Activated T-helper 17 cell treated with anti-CD3 and anti-CD28 coated beads, Interleukin-2, amount 50 U/mL, for 72 hours (primary cell): ENCODE measurements at places on chromosomes 11 and 22. TPM values are rescaled to one million over a fixed set of nuclear protein-coding genes. Genes with fewer than 3 reads are reported as not detected.

DNA sequence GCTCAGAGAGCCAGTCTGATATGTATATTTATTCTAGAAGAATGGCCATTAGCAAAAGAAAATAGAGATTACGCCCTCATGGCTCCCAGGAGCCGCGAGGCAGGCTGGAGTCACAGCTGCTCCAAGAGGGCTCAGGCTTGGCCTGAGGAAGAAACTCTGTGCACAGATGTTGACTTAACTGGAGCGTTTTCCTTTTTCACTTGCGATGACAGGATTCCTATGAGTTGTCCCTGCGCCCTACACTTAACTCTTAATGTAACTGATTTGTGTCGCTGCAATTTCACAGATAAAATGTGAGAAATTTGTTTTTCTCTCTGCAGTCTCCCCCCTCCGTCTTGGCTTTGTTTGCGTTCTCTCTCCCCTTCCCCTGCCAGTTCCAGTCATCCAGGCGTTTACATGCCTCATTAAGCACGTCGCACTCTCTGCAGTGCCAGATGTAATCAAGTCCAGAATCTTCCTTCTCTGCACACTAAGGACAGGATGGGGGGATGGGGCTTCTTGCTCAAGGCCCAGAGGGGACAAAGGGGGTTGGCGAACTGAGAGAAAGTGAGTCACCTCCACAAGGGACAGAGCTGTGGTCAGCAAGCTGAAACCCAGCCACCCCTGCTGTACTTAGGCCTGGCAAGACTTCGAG, 1060.1 kb downstream of the NTM start:
- H3K4me3 ChIP-seq, result no peak overlapping the region
- H3K27me3 ChIP-seq, result peaks cover 23% of the 10 kb centered on the region
- no peak for ATAC-seq
- H3K36me3 ChIP-seq, result no peaks in the 10 kb centered on the region
- H3K27ac ChIP-seq, result no peak overlapping the region

MS4A14 gene
- total RNA-seq, result not detected

ABCC8 gene
- total RNA-seq, result not detected

DNA sequence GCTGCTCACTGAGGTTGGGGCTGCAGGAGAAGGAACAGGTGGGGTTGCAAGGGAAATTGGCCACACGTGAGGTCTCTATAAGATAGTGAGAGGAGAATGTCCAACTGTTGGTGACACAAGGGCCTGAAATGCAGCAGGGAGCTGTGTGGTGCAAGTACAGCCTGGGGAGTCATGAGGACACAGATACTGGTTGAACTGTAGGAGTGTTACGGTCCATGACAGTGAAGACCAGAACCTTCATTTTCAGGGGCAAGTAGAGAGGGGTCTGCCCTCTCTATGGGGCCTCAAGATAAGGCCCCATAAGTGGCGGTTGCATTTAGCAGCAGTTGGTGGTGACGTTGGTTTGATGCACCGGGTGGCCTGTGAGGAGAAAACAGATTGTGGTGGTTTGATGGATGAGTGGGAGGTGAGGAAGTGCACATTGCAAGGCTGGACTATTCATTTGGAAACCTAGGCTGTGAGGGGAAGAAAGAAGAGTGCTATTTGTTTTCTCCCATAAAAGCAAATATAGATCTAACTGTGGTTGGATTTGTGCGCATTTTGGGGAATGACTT, 39.4 kb downstream of the MICAL2 start:
- H3K4me3 ChIP-seq, result peak overlapping the region; percentile 71
- H3K36me3 ChIP-seq, result peaks cover 20% of the 10 kb centered on the region
- H3K4me1 ChIP-seq, result peaks cover 52% of the 10 kb centered on the region
- ATAC-seq, result peak; percentile 67
- no peaks in the 10 kb centered on the region for H3K27me3 ChIP-seq
- H3K27ac ChIP-seq, result peak overlapping the region; percentile 91

- H3K36me3 ChIP-seq, result no peaks in the 10 kb centered on the region
- H3K27ac ChIP-seq, result no peak overlapping the region
- H3K4me1 ChIP-seq, result peaks cover 5% of the 10 kb centered on the region
Observed at GRCh38 chr11:3609416-3610265, 32.2 kb downstream of the ART5 start.

GRCh38 chr11:74321487-74322188, 10.2 kb upstream of the P4HA3 start:
- H3K4me3 ChIP-seq, result no peak overlapping the region
- H3K27me3 ChIP-seq, result peaks cover 7% of the 10 kb centered on the region
- no peaks in the 10 kb centered on the region for H3K4me1 ChIP-seq
- ATAC-seq, result no peak

CWC15 gene
- 80.3 TPM for total RNA-seq

DNA sequence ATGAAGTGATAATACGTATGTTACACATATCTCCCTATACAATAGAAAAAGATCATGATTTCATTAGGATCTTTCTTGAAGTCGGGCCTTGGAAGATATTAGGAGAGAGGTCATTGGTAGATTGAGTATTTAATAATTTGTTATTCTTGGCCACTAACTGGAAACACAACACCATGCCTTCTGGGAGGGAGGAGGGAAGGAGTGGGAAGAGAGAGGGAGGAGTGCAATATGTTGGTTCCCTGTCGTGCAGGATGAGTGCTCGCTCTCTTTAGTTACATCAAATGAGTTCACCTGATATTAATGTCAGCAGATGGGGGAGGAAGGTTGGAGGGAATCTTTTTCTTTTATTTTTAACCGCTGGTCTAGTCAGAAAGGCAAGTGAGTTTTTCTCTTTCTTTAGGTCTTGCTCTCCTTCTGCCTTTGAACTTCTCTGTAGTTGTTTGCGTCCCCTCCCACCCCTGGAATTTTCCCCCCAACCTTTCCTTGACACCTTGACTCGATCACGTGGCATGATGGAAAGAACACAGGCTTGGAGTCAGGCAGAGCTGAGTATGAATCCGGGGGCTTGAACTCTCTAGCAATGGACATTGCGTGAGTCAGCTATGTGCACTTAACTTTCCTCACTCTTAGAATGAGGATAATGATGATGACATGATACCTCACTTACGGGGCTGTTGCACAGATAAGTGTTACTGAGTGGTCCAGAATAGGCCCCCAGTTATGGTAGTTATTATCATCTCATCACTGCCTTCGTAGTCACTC, 6.2 kb downstream of the ADAMTS15 start:
- ATAC-seq, result no peak
- no peaks in the 10 kb centered on the region for H3K36me3 ChIP-seq
- H3K27me3 ChIP-seq, result peaks cover 32% of the 10 kb centered on the region
- no peak overlapping the region for H3K4me3 ChIP-seq
- H3K4me1 ChIP-seq, result no peaks in the 10 kb centered on the region

DNA sequence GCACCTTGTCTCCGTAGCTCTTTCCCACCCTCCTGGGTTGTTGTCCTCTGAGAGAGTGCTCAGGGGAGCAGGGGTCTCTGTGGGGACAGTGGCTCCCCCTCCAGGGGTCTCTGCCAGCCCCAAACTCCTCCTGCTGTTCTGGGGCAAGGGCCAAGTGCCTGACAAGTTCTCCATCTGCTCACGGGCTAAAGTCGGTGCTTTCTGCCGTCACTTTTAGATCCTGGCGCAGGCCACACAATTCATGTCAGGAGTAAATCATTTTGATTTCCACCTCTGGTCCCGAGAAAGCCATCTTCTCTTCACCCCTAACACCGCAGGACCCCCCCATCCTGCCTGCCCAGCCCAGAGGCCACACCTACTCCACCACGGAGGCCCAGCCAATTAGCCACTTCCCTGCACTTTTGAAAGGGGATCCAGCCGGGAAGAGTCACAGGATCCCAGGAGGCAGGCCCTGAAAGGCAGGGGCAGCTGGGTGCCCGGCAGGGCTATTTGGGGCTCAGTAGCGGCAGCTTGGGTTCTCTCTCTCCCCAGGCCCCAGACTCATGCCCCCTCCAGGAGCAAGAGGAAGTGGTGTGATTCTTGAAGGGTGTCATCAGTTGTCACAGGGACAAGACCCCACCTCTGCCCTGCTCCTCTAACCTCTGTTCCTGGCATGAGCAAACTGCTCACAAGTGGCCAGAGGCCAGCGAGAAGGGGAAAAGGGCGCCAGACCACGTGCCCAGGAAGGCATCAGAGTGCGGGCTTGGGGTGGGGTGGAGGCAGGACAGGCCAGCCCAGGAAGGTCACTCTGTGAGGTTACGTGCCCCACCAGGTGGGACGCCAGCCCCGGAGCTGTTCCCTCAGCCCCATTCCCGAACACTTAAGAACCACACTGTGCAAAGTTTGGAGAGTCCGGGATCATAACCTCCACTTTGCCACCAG, 1.3 kb downstream of the MACROD1 start:
- H3K4me1 ChIP-seq, result no peaks in the 10 kb centered on the region
- H3K27ac ChIP-seq, result no peak overlapping the region
- H3K27me3 ChIP-seq, result no peaks in the 10 kb centered on the region
- no peaks in the 10 kb centered on the region for H3K36me3 ChIP-seq

DNA sequence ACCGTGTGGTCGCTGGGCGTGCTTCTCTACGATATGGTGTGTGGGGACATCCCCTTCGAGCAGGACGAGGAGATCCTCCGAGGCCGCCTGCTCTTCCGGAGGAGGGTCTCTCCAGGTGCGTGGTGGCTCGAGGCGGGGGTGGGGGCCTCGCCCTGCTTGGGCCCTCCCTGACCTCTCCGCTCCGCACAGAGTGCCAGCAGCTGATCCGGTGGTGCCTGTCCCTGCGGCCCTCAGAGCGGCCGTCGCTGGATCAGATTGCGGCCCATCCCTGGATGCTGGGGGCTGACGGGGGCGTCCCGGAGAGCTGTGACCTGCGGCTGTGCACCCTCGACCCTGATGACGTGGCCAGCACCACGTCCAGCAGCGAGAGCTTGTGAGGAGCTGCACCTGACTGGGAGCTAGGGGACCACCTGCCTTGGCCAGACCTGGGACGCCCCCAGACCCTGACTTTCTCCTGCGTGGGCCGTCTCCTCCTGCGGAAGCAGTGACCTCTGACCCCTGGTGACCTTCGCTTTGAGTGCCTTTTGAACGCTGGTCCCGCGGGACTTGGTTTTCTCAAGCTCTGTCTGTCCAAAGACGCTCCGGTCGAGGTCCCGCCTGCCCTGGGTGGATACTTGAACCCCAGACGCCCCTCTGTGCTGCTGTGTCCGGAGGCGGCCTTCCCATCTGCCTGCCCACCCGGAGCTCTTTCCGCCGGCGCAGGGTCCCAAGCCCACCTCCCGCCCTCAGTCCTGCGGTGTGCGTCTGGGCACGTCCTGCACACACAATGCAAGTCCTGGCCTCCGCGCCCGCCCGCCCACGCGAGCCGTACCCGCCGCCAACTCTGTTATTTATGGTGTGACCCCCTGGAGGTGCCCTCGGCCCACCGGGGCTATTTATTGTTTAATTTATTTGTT, 2.4 kb downstream of the PIM3 start:
- H3K27ac ChIP-seq, result peak overlapping the region; percentile 93
- H3K36me3 ChIP-seq, result peaks cover 64% of the 10 kb centered on the region
- peak; percentile 13 for ATAC-seq
- peak overlapping the region; percentile 87 for H3K4me3 ChIP-seq

CRYBB3 gene
- total RNA-seq, result not detected

C1QTNF5 gene
- total RNA-seq, result not detected

DNA sequence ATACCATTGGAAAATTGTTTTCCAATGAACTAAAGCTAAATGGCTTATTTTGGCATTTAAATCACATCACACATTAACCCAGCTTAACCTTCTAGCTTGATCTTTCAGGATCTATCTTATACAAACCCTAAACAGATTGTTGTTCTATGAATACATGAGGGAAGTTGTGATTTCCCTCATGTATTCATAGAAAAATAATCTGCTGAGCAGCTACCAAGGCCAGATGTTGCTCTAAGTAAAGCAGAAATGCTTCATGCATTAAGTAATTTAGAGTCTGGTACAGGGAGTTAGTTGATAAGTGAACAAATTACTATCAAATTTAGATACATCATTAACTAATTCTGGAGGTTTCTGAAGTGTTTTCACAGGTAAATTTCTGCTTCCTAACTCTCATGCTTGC, 204.6 kb upstream of the ANO3 start:
- no peak for ATAC-seq
- H3K27ac ChIP-seq, result no peak overlapping the region
- H3K4me3 ChIP-seq, result no peak overlapping the region

GAS2 gene
- total RNA-seq, result 1.2 TPM

VSIG10L2 gene
- total RNA-seq, result not detected

DNA sequence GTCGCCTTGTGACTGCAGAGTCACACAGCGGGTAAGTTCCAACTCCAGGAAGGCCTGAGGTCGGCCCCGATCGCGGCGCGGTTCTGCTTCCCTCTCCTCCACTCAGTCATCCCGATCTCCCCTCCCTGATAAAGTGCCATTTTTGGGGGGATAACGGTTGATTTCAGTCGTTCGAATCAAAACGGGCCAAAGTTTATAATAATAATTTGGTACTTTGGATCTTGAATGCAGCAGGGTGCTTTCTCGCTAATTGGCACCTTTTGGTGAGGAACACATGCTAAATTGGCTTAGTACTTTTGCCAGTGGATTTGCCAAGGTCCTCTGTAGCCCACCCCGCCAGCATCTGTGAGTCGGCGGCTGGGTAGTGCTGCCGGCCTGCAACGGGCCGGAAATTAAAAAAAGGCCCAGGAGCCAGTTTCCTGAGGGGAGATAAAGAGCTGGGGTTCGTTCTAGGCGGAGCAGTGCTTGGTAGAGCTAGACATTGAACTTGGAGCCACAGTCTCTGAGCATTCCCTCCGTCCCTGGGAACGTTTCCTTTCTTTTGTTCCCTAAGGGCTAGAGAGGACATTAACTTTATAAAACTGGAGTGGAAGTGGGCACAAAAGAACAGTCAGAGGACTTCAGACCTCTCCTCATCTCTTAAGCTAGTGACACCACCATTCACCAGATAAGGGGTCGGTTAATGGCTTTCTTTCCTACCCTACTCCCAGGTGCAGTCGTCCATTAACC, 997 bp downstream of the UBE2L3 start:
- no peaks in the 10 kb centered on the region for H3K27me3 ChIP-seq
- peak; percentile 20 for ATAC-seq
- peak overlapping the region; percentile 91 for H3K4me3 ChIP-seq
- H3K4me1 ChIP-seq, result peaks cover 32% of the 10 kb centered on the region
- H3K27ac ChIP-seq, result peak overlapping the region; percentile 94
- H3K36me3 ChIP-seq, result peaks cover 48% of the 10 kb centered on the region

- H3K27ac ChIP-seq, result no peak overlapping the region
- no peaks in the 10 kb centered on the region for H3K36me3 ChIP-seq
- H3K4me1 ChIP-seq, result no peaks in the 10 kb centered on the region
- no peak for ATAC-seq
- no peaks in the 10 kb centered on the region for H3K27me3 ChIP-seq
Observed at GRCh38 chr11:61268588-61269250, 26.4 kb downstream of the VWCE start.

GRCh38 chr11:86291466-86292262, 10.4 kb upstream of the HIKESHI start:
- peaks cover 6% of the 10 kb centered on the region for H3K36me3 ChIP-seq
- H3K4me1 ChIP-seq, result peaks cover 36% of the 10 kb centered on the region
- peak; percentile 41 for ATAC-seq
- H3K27ac ChIP-seq, result peak overlapping the region; percentile 63
- H3K4me3 ChIP-seq, result peak overlapping the region; percentile 72
- H3K27me3 ChIP-seq, result no peaks in the 10 kb centered on the region
